ENCODE measurements at places on chromosomes 7 and 10.

GRCh38 chr7:24884401-24884800, 95.6 kb downstream of the OSBPL3 start:
- no peak for DNase-seq

GRCh38 chr10:83605783-83606630, 533.3 kb upstream of the GHITM start:
- DNase-seq, result no peak

GRCh38 chr7:22572937-22573336, 72.9 kb upstream of the STEAP1B start:
- DNase-seq, result no peak

DNA sequence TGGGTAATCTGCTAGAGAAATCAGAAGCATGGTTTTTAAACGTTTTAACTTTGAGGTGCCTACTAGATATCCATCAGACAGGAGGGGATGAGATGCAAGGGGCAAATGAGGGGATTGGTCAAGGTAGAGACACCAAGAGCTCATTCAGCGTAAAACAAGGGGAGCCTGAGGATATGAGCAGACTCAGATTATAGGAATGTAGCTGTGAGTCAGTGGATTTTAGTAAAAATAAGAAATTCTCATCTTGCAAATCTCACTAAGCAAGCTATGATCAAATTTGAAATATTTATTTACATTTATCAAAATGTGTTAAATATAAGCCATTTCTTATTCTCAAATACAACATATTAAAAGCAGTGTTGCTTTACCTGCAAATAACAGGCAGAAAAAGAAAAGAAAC, 21.4 kb upstream of the TFEC start:
- no peak for DNase-seq

DNA sequence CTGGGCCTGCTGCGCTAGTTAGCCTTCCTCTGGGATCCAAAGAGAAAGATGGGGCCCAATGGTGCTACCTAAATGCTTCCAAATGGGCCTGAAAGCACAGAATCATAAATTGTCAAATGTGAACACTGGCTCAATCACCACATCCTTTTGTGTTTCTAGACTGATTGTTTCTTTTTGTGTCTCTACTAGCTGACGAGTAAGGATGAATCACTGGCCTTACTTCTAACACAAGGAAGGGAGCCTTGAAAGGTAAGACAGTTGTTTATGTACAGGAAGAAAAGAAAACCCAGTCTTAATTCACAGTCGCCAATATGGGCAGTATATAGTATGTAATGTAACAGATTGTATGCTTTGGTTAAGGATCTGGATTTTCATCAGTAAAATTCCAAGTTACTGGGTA, 89.5 kb downstream of the ZNF92 start:
- no peak for DNase-seq

DNA sequence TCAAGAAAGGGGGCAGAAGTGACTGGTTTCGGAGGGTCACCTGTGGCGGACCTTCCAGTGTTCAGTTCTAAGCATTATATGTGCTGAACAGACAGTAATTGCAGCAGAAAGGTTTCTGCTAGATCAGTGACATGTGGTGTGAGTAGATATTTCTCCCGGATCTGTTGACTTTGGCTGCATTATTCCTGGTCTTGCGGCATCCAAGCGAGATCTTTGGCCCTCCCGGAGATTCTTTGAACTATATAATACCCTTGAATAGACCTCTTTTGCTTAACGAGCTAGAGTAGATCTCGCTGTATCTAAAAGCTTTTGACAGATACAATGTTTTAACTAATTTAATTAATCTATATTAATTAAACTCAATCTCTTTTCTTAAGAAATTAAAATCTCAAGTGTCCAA, 99.8 kb downstream of the PTN start:
- no peak for DNase-seq

DNA sequence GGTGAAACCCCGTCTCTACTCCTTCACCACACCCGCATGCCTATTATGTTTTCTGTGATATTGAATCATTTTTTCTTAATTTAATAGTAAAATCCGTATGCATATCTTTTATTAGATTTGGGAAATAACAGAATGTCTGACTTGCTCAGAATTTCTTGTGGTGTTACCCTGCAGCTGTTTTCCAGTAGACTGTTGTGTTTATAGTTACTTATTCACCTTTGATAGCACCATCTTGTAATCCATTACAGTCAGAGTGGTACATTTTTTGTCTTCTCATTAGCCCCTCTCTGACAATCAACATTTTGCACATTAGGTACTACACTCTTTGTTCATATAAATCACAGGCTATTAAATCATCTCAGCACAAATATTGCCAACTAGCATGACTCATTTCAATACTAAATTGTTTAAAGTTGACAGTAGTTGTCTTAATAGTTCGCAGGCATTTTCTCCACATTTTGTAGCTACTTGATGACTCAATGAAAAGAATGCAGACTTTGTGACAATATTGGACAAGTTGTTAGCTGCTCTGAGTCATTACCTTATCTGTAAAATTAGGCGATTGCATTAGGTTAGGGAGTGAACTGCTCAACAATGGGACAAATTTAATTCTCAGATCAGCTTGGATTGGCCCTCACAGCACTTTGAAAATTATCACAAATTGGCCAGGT, 17.8 kb upstream of the SLC16A12 start:
- no peak for DNase-seq

DNA sequence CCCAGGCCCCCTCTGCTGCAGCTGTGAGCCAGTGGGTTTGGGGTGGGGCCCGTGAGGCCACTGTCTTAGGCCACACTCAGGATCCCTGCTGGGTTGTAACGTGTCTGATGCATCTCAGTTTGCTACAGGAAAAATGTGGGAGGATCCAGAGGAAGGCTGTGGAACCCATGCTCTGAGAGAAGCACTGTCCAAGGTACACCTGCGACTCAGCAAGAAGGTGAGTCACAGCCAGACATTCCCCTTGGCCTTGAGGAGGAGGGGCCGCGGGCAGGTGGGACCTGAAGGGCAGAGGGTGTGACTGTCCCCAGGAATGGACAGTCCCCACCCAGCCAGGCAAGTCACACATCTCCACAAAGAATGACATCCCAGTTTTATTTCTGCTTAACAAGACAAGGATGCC, 27.8 kb upstream of the C10orf120 start:
- no peak for DNase-seq

DNA sequence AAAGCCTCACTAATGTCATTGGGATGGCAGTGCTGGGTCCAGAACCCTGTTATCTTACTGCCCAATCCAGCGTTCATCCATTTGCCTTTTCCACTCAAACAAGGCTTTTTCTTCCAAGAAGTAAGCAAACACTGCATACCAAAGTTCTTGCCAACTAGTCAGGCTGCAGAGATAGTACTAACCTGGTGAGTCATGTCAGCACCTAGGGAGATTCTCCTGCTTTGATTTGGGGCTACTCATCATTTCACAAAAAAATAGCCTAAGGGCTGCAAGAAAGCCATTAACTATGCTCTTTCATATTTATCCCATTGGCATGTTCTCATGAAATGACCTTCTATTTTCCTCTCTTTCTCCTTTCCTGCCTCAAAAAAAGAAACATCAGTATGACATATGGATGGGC, 142.6 kb downstream of the TWIST1 start:
- DNase-seq, result no peak

- peak; percentile 29 for DNase-seq
These were observed 77.6 kb upstream of the LEP start for GRCh38 chr7:128163473-128163872.

- DNase-seq, result no peak
These were observed 43.6 kb downstream of the PPP1R3A start for GRCh38 chr7:113875224-113875623.

DNA sequence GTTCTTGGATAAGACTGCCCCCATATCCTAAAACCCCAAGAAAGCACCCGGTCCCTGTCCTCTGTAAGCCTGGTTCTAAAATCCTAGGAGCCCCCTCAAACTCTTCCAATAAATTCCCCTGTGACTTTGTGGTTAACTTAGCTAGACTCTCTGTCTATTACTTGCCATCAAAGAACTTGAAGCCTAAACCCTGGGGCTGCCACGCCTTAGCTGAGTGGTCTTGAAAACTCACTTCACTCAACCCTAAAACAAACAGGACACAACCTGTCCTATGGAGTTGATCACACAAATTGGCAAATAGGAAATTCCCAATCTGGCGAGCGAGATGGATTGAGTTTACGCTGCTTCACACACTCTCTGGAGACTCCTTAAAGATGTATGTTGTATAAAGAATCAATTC, 191.4 kb upstream of the SVIL start:
- DNase-seq, result no peak

GRCh38 chr7:2496375-2496774, 20.2 kb upstream of the GRIFIN start:
- DNase-seq, result no peak

- DNase-seq, result no peak
These were observed 540.4 kb downstream of the CNTNAP2 start for GRCh38 chr7:146656988-146657387.

- no peak for DNase-seq
These were observed 79.5 kb downstream of the EZH2 start for GRCh38 chr7:148804343-148805235.

- no peak for DNase-seq
These were observed 13.5 kb upstream of the MGAM2 start for GRCh38 chr7:142098004-142098403.

GRCh38 chr10:14253711-14254110, 77.0 kb downstream of the FRMD4A start:
- no peak for DNase-seq

GRCh38 chr10:62728479-62728878, 76.0 kb upstream of the ADO start:
- no peak for DNase-seq

GRCh38 chr7:114930107-114930661, 8.3 kb downstream of the MDFIC start:
- no peak for DNase-seq

GRCh38 chr7:4020086-4020485, 662.0 kb upstream of the FOXK1 start:
- no peak for DNase-seq

DNA sequence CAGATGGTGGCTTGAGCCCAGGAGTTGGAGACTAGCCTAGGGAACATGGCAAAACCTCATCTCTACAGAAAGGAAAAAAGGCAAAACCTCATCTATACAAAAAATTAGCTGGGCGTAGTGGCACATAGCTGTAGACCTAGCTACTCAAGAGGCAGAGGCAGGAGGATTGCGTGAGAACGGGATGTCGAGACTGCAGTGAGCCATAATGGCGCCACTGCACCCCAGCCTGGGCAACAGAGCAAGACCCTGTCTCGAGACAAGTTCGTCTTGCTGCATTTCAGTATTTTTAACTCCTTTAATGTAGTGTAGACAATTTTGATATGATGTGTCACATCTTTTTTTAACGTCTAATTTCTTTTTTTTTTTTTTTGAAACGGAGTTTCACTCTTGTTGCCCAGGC, 31.4 kb upstream of the KMT2C start:
- no peak for DNase-seq

- DNase-seq, result no peak
These were observed 105.0 kb upstream of the DIP2C start for GRCh38 chr10:794382-794956.

- DNase-seq, result no peak
These were observed 12.0 kb upstream of the BMPER start for GRCh38 chr7:33893377-33893776.

DNA sequence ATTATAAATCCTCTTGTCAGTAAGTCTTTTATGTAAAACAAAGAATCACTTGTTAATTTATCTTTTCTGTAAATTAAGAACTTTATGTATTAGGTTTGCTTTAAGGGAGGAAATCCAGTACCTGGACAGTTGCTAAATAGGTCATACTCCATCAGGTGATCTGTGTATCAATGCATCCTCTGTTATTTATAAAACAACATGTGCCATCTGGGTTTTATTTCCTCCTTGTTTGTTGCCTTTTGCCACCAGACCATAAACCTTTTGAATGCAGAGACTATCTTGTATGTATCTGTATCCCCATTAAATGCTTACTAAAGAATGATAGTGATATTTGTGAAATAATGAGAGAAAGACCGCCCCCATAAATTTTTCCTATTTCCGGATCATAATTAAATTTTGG, 70.0 kb downstream of the SLC35B4 start:
- DNase-seq, result no peak

DNA sequence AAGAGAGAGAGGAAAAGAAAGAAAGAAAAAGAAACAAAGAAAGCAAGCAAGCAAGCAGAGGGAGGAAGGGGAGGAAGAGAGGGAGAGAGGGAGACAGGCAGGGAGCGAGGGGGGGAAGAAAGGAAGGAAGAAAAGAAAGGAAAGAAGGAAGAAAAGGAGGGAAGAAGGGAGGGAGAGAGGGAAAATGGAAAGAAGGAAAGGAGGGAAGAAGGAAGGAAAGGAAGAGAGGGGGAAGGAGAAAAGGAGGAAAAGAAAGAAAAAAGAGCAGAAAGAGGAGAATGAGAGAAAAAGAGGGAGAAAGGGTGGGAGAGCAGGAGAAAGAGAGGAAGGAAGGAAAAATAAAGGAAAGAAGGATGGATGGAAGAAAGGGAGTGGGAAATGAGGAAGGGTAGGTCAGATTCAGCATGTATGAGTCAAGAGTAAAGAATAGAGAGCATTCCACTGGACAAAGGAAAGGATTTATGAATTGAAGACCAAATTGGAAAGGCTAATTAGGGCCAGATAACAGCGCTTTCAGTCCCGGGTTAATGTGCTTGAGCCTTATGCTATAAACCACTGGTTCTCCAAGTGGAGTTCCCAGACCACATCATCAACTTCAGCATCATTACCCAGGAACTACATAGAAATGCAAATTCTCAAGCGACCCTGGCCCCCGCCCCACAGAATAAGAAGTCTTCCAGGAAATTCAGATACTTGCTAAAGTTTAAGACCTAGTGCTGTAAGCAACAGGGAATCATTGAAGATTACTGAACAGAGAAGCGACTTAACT, 85.1 kb downstream of the C10orf90 start:
- DNase-seq, result no peak

GRCh38 chr10:10786109-10787090, 231.3 kb upstream of the CELF2 start:
- no peak for DNase-seq

DNA sequence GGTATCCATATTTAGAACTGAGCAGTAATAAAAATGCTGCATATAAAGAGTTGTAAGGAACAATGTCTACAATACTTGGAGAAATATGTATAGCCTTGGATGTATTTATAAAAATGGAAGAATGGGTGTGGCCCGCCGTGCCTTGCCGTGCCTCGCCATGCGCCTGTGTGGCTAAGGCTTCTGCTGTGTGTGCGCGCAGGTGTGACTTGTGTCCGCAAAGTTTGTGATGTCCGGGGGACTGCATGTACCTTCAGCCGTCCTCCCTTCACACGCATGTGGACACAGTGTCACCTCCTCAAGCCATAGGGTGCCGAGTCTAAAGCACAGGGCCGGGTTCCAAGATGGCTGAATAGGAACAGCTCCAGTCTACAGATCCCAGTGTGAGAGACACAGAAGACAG, 9.8 kb downstream of the SAMD9 start:
- no peak for DNase-seq

DNA sequence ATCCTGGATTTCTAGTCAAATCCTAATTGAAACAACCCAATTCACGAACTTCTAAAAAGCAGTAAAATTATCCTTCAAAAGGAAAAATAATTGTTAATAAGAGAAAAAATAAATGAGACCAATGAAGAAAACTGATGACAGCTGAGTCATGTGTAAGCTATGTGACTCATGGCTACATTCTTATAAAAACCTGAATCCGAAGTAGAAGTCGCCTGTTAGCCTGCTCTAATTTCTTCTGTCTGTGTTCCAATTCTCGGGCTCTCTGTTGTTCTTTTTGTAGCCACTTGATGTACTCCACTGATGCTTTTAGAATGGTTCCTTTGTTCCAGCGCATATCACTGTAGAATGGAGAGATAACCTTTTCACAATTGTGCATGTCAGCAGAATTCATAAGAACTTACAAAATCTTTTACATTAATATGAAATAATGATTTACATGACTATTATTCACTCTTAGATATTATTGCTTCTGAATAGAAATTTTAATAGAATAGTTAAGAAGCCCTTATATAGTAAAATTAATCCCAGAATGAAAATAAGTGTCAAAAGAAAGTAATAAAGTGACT, 88.8 kb downstream of the TFEC start:
- no peak for DNase-seq

All from ureter (tissue), 1 donor.